AG08396 (cell line): ENCODE measurements at places on chromosomes 6 and 20.

GRCh38 chr6:75379536-75379935, 94.9 kb upstream of the TMEM30A start:
- DNase-seq = no peak

DNA sequence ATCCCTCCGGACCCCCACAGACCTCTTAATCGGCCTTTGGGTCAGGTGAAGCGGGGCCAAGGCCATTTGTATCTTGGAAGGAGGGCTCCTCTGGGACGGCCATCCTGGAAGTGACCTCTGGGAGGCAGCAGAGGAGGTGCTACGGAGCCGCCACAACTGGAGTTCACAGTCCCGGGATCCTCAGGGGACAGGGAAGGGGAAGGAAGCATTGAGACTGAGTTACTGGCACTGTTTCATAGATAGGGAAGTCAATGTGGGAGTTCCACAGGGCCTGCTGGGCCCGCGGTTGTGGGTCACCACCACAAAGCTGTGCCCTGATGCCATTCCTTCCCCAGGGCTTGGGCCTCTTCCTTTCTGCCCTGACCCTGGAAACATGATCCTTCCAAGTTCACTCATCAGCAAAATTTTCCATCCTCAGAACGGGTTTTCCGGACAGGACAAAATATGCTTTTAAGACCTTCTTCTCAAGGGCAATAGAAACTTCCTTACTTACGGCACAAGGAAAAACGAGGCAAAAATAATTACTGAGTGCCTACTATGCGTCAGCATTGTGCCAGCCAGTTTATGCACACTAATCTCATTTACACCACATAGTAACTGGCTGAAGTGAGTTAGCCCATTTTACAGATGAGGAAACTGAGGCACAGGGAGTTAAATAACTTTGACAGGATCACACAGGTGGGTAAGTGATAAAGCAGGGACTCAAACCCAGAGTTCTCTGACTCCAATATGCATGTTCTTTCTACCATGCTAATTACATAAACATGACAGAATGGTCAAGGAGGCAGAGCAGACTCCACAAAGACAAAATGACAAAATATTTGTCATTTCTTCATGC, 143.8 kb downstream of the UNC5CL start:
- DNase-seq = peak; percentile 79

DNA sequence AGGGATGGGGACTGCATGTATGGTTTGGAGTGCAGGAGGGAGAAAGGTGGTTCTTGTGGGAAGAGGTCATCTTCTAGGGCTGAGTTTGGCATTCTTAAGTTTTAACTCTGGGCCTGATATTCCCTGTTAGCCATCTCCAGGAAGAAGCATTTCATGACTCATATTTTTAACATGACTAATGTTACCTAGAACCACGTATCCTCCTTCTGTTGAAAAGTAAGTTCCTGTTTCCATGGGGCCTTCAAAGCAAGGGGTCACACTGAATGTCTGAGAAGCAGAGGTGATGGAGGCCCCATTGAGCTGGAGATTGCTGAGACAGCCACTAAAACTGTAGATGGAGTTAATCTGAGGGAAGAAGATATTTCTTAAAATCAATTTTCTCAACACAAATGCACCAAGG, 30.2 kb downstream of the FAM229B start:
- peak; percentile 14 for DNase-seq

- no peak for DNase-seq
These were observed 55.5 kb upstream of the PDE10A start for GRCh38 chr6:165718491-165718891.

- DNase-seq = peak; percentile 84
These were observed 48.0 kb downstream of the MUC22 start for GRCh38 chr6:31058128-31058894.

DNA sequence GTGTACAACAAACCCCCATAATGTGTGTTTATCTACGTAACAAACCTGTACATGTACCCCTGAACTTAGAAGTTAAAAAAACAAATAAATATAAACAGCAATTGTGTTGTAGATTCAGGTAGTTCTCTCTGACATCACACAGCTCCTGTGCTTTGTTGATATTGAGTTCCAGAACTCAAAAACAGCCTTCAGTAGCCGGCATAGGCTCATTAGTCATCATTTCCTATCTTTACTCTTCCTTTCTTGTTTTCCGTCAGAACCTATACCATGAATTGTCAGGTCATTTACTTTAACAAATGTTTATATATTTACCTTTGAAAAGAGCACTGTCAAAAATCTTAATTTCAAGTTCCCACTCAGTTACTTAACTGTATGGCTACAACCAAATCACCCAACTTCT, 88.8 kb downstream of the ADTRP start:
- DNase-seq = no peak

DNA sequence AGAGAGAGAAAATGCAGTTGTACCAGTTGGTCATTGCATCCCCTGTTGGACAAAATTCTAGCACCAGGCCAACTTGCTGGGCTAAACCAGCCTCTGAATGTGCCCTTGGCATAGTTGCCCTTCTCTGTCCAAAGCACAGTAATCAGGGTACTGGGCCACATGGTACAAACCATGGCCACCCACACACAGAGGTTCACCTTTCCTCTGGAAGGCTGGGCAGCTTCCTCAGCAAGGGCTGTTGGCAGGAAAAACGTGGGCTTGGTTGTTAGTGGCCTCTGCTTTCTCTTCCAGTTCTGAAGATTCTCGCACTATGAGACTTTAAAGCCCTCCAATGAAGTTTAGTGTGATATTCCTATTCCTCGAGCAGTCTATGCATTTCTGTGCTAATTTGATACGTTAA, 706 bp downstream of the DDO start:
- DNase-seq = no peak

DNA sequence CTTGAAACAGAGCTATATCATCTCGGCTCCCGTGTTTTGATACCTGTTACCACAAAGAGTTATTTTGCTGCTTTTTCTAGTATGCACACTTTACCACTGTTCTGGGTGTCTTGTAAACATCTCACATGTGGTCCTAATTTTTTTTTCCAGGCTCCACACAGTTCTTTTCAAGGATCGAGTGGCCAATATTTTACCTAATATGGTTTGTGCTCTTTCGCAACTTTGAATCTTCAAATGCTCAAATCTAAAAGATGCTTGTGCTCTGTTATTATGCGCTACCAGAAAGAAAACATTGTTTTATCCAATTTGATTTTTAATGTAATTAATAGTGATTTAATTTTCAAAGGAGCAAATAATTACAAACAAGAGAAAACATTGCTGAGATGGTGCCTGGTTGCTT, 10.7 kb downstream of the ENPP5 start:
- DNase-seq = no peak

GRCh38 chr20:33656010-33656782, 5.9 kb upstream of the C20orf144 start:
- no peak for DNase-seq

GRCh38 chr6:143060806-143061596, at the start of gene AIG1:
TSS of gene AIG1 (plus strand) at chr6:143060889. CDS start at chr6:143060926, 37 bp downstream.
- DNase-seq = peak; percentile 93
